ENCODE measurements at places on chromosomes 4 and X. TPM values are rescaled to one million over a fixed set of nuclear protein-coding genes. Genes with fewer than 3 reads are reported as not detected.

GRCh38 chr4:149347139-149347538, 468.5 kb downstream of the IQCM start:
- peaks cover 7% of the 10 kb centered on the region for H3K27me3 ChIP-seq
- H3K4me1 ChIP-seq = no peaks in the 10 kb centered on the region
- H3K36me3 ChIP-seq = no peaks in the 10 kb centered on the region
- H3K27ac ChIP-seq = no peak overlapping the region

GRCh38 chr4:1902243-1902642, 31.1 kb downstream of the NSD2 start:
- H3K36me3 ChIP-seq = peaks cover 12% of the 10 kb centered on the region
- DNase-seq = no peak
- H3K27me3 ChIP-seq = no peaks in the 10 kb centered on the region
- H3K4me3 ChIP-seq = no peak overlapping the region
- H3K27ac ChIP-seq = no peak overlapping the region
- H3K4me1 ChIP-seq = peaks cover 8% of the 10 kb centered on the region

Gene MAGED4B
- 232 TPM for total RNA-seq

Gene PAPSS1
- 155 TPM for total RNA-seq

DNA sequence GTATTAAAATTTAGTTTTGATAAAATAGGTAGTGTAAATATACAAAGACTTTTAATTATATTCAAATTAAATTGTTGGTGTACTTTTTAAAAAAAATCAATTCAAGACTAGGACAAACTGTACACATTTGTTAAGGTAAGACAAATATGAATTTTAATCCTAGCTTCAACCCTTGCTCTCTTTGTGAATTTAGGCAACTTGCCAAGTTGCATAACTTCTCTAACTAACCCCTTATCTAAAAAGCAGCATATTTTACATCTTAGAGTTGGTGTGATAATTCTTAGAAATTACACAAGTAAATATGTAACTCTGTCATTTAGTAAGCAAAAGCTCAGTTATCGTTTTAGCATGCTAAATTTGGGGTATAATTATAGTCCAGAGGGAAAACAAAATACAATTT, 78.1 kb upstream of the FSTL5 start:
- no peaks in the 10 kb centered on the region for H3K4me1 ChIP-seq
- H3K27me3 ChIP-seq = no peaks in the 10 kb centered on the region
- no peak overlapping the region for H3K27ac ChIP-seq
- DNase-seq = no peak

Gene CXorf49
- total RNA-seq = not detected

Gene GLRA2
- not detected for total RNA-seq

DNA sequence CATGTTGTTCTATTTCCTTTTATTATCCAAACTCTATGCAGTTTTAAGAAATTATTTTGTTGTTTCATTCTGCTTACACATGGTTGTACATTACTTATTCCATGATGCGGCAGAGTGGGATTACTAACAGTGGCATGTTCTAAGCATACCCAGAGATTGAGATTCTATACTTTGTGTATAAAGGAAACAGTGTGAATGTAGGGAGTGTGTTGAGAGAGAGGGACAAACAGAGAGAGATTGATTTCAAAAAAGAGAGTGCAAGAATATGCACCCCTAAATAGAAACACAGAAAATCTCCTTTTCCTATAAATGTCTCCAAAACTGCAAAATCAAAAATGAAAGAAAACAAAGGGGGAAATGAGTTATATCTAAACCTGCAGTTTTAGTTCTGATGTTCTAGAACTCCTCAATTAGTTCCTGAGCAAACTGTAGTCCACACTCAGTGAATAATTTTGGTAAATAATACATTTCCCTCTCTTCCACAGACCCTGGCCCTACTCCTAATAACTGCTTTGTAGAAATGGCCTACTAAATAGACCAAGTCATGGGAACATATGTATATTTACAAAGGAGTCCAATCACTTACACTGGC, 31.0 kb downstream of the SLC9B1 start:
- H3K36me3 ChIP-seq = no peaks in the 10 kb centered on the region
- no peak overlapping the region for H3K27ac ChIP-seq
- no peaks in the 10 kb centered on the region for H3K27me3 ChIP-seq
- no peaks in the 10 kb centered on the region for H3K4me1 ChIP-seq
- no peak for DNase-seq
- no peak overlapping the region for H3K4me3 ChIP-seq

- no peak overlapping the region for H3K4me3 ChIP-seq
- no peaks in the 10 kb centered on the region for H3K27me3 ChIP-seq
- no peak for DNase-seq
- H3K4me1 ChIP-seq = peaks cover 4% of the 10 kb centered on the region
Measured at GRCh38 chr4:170888660-170889059, 798.9 kb upstream of the AADAT start.

- peaks cover 12% of the 10 kb centered on the region for H3K4me1 ChIP-seq
- no peak for DNase-seq
- peak overlapping the region; percentile 3 for H3K27ac ChIP-seq
- no peak overlapping the region for H3K4me3 ChIP-seq
- no peaks in the 10 kb centered on the region for H3K27me3 ChIP-seq
Measured at GRCh38 chr4:159003420-159004253, 99.2 kb upstream of the RAPGEF2 start.

Gene ZCCHC4
- 8.6 TPM for total RNA-seq

DNA sequence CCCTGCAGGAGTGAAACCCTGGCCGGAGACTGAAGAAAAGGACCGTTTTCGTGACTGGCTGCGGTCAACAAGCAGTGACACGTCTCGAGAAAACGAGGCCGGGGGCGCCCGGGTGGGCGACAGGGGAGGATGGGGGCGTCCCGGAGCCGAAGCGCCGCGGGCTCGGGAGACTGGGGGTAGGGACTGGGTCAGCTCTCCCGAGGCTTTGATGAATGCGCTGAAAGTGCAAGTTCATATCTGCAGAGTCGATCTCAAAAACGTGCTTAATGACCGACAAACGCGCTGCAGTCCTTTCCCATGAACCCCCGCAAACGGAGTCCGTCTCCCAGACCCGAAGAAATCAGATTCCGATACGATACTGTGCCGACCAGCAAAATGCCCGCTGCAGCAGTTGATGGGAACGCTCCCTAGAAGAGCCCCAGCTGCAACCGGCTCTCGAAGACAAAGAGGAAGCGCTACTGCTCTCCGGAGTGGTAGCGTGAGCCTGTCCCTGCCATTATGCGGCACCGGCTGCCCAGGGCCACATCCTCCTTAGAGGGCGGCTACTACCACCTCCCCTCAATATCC, 806 bp upstream of the CD99L2 start:
- no peak for DNase-seq
- peak overlapping the region; percentile 92 for H3K27ac ChIP-seq
- peaks cover 8% of the 10 kb centered on the region for H3K4me1 ChIP-seq

Gene ART3
- total RNA-seq = not detected

DNA sequence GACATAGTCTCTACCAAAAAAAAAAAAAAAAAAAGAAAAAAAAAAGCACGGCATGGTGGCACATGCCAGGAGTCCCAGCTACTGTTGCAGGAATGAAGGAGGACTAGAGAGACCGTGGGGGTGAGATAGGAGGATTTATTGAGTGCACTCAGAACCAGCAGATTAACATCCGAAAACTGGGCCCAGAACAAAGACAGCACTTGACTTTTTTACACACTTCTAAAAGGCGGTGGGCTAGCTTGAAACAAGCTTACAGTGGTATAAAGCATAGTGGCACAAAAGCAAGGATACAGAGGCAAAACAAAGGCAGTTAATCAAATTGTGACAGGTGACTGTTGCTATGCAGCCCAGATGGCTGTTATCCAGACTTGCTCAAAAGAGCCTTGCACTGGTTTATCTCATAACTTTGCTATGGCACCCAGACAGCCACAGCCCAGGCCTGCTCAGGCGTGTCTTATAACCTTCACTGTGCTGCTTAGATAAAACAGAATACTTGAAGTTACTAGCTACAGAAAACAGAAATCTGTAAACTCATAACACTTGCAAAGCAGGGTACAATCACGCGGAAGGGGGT, 9.9 kb upstream of the PI4K2B start:
- no peak for DNase-seq
- no peaks in the 10 kb centered on the region for H3K4me1 ChIP-seq
- peaks cover 17% of the 10 kb centered on the region for H3K36me3 ChIP-seq
- H3K27ac ChIP-seq = no peak overlapping the region
- H3K4me3 ChIP-seq = no peak overlapping the region
- H3K27me3 ChIP-seq = no peaks in the 10 kb centered on the region

DNA sequence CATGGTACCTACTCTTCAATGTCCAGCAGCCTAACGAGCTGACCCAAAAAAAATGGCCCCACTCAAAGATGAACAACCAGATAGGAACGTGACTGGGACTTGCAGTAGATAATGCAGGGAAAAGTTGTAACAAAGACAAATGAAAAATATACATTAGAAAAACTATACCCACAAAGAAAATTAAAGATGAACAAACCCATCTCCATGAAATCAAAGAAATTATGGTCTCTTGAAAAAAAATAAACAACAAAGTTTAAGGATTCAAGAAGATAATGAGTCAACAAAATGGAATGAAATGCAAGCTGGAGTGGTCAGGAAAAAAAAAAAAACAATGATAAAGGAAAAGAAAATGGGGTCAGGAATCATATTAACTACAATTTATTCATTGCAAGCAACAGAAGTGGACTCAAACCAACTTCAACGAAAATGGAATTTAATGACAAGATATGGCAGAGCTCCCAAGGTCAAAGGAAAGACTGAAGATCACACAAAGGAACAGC, 309.8 kb upstream of the GALNT7 start:
- no peaks in the 10 kb centered on the region for H3K4me1 ChIP-seq
- no peak for DNase-seq
- H3K27me3 ChIP-seq = peaks cover 2% of the 10 kb centered on the region
- no peak overlapping the region for H3K4me3 ChIP-seq

DNA sequence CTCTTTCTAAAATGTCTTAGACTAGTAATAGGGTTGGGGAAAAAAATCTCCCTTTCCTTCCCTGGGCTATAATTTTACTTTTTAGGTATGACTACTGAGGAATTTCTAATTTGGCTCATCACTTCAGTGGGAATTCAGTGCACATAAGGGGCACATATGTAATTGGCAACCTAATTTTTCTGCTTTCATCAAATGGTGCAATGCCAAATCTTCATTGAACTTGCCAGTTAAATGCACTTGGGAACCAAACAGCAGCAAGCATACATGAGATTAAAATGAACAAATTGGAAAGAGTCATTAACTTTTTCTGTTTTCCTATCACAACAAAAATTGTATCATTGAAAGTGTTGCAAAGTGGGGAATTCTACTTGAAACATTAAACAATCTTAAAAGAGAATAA, 2.9 kb upstream of the CCSER1 start:
- peaks cover 15% of the 10 kb centered on the region for H3K4me1 ChIP-seq
- no peak for DNase-seq
- H3K27me3 ChIP-seq = peaks cover 41% of the 10 kb centered on the region
- H3K4me3 ChIP-seq = no peak overlapping the region

GRCh38 chrX:21691512-21692018, 33.4 kb upstream of the KLHL34 start:
- H3K27ac ChIP-seq = no peak overlapping the region
- no peak overlapping the region for H3K4me3 ChIP-seq
- no peaks in the 10 kb centered on the region for H3K36me3 ChIP-seq

DNA sequence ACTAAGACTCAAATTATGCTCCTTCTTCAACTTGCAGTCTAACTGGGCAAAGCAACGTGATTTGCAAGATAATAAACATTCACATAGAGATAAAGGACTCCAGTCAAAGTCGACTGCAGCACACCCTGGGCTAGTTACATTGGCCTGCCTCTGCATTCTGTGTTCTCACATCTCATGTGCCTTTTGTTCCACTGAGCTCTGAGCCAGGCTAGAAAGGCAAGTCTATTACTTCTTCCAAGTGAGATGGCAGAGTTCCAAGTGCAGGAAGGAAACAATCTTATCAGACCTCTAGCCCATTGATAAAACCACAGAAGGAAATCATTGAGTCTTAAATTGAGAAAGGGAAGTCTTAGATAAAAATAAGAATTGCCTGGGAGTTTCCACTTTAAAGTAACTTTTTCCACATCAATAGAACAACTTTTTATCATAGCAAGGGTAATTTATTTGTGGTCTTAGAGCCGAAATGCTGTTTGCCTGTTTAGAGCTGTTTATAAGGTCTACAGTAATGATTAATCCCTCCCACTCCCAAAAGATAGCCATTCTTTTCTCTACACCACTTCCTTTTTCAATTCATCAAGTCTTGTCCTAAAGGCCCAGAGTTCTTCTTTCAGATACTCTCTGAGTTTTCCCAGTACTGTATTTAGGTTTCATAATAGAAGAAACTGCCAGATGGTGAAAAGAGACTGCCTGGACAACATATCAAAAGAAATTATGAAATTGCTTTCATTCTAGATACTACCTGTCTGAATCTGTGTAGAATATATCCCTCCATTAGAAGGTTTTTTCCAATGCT, 200.2 kb downstream of the GUCY2F start:
- no peak for DNase-seq
- H3K36me3 ChIP-seq = no peaks in the 10 kb centered on the region
- no peak overlapping the region for H3K27ac ChIP-seq
- no peak overlapping the region for H3K4me3 ChIP-seq
- no peaks in the 10 kb centered on the region for H3K4me1 ChIP-seq

GRCh38 chr4:155535802-155536454, 130.7 kb upstream of the GUCY1A1 start:
- no peak for DNase-seq
- H3K27ac ChIP-seq = no peak overlapping the region
- no peak overlapping the region for H3K4me3 ChIP-seq
- peaks cover 5% of the 10 kb centered on the region for H3K4me1 ChIP-seq

Gene NPNT
- 2.7 TPM for total RNA-seq

DNA sequence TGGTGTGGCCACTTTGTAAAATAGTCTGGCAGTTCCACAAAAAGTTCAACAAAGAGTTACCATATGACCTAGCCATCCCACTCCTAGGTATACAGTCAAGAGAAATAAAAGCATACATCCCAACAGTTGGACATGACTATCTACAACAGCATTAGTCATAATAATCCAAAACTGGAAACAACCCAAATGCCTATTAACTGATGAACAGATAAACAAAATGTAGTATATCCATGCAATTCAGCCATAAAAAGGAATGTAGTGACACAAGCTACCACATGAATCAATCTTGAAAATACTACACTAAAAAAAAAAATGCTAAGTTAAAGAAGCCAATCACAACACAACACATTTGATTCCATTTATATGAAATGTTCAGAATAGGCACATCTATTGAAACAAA, 16.1 kb downstream of the MED14 start:
- H3K36me3 ChIP-seq = peaks cover 12% of the 10 kb centered on the region
- peaks cover 20% of the 10 kb centered on the region for H3K4me1 ChIP-seq
- no peaks in the 10 kb centered on the region for H3K27me3 ChIP-seq
- H3K4me3 ChIP-seq = no peak overlapping the region
- no peak for DNase-seq

Data from chondrocyte (in vitro differentiated cells).